ENCODE measurements at places on chromosomes 1 and 21.

DNA sequence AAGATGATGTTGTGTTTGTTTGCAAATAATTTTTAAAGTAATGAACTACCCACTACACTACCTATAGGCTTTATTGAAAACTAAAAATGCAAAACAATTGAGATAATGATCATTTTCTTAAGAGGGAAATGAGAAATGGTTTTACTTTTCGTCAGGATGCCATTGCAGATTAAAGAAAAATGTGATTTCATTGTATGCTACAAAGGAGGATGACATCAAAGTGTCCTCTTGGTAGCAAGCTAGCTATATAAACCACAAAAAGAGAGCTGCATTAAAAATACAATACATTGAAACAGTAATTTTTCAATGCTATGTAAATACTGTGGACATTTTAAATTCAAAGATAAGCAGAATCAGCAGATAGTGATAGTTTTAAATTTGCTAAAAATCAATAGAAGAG, 87.5 kb upstream of the DPYD start:
- DNase-seq, result no peak

DNA sequence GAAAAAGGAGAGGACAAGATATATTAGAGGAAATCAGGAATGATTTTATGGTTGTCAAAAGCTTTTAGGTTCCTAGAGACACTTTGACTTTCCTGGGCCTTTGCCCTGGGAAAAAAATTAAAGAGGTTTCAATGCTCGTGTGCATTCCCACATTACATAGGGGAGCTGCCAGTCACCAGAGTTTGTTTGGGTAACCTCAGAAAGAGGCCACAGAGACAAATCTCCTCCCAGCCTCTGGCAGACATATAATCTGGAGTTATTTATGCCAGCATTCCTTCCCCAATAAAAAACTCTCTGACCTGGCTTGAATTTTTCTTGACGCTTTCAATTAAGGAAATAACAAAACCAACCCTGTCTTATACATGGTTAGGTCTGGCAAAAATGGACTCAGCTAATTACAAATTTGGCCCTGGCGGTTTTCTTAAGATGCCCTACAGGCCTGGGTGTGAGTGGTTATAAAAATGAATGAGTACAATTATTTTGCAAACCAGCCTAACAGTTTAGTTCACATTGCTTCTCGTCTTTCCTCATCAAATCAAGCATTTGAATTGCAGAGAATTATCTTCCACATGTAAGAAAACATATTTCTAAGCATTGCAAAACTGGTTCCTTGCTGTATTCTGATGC, 63.7 kb downstream of the WLS start:
- DNase-seq, result no peak

- no peak for DNase-seq
These were observed 125.0 kb downstream of the PTPN14 start for GRCh38 chr1:214426426-214426812.

DNA sequence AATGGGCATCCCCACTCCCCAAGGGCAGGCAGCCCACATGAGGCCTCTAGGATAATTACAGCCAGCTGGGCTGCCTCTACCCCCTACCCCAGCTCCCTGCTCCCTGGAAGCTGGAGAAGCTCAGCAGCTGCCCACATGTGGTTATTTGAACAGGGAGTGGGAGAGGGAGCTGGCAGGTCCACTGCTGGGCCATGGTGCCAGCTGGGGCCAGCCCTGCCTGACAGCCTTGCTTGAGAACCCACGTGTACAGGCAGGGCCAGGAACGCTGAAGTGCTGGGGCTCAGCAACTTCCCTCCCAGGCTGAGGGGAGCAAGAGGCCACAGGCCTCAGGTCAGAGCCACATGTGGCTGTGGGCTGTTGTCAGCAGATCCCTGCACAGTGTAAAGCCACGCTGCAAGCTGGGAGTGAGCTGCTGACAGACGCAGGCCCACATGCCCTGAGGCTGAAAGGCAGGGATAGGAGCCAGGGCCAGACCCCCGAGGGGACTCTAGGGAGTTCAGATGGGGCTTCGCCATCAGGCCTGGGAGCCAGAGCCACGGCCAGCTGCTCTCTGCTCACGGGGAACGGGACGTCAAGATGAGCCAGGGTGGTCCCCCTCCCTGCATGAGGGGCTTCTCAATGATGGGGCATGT, 129.0 kb downstream of the SYF2 start:
- DNase-seq, result no peak

- DNase-seq, result no peak
These were observed 82.8 kb downstream of the UBIAD1 start for GRCh38 chr1:11355559-11356475.

DNA sequence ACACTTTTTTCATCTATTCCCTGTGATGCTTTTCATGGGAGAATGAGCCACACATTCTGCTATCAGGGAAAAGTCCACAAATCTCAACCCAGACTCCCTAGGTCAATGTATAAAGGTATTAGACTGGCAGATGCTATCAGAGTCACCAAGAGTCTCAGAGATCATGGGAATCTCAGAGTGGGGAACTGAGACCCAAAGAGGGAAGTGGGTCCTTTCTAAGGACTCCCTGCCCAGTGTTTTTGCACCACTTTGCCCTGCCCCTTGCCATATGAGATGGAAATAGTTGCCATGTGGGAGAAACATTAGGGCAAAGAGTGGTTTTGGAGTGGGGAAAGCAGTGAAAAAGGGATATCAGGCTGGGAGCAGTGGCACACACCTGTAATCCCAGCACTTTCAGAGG, 19.1 kb upstream of the AZIN2 start:
- no peak for DNase-seq

DNA sequence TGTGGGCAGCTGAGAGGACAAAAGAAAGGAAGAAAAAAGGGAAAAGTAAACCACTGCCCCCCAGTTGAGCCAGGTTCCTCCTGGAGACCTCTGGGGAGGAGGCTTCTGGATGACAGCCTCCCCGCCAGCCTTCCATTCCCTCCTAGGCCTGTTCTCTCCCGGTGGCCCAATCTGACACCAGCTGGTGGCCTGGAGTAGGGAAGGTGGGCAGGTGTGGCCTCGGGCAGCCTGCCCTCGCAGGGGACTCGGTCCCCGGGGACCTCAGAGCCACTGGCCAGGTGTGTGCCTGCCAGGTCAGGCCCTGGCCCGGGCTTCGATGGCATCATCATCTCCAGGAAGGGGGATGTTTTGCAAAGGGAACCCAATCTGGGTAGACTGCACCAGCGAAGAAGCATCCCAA, 159.0 kb downstream of the CASZ1 start:
- DNase-seq, result no peak

DNA sequence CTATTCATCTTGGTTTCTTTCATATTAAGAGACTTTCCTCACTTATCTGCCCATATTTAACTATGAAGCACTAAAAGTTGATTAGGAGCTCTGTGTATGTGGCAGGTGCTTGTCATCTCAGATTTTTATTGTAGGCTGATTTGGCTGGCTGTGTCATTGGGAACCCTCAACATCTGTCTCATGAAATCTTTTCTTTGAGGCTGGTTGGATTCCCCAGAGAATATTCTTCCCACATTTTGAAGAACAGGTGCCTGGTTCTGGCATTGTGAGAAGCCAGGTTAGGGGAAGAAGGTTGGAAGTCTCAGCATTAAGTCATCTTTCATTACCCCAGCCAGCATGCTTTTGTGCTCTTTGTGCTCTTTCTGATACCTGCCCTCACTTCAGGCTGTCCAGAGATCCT, 37.1 kb downstream of the EEIG2 start:
- no peak for DNase-seq

GRCh38 chr1:246367041-246367440, 140.0 kb downstream of the SMYD3 start:
- DNase-seq, result no peak

GRCh38 chr21:38422082-38422481, 76.2 kb downstream of the ERG start:
- DNase-seq, result no peak

GRCh38 chr1:169809370-169810095, 14.8 kb upstream of the METTL18 start:
- no peak for DNase-seq

- DNase-seq, result no peak
These were observed 72.6 kb downstream of the SNRPE start for GRCh38 chr1:203934027-203934426.

DNA sequence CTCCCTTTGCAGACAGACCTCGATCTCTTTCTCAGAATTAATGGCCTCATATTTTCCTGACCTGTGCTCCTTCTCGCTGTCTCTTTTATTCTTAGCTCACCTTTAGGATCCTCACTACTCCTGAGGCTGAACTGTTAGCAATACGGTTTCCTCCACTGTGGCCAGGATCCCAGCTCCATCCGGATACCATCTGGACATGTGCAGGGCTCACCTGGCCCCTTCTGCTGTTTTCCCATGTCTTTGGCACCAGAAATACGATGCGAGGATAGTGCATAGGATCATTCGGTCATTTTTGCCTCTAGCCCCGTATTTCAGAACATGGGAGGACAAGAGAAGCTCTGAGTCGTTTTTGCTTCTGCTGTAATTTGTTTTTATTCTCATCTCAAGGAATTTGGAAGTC, 108.5 kb upstream of the KIF26B start:
- DNase-seq, result no peak

- no peak for DNase-seq
These were observed 137.1 kb upstream of the MAGI3 start for GRCh38 chr1:113253187-113253586.

GRCh38 chr1:228017356-228018124, 10.7 kb downstream of the WNT3A start:
- no peak for DNase-seq

- no peak for DNase-seq
These were observed 22.7 kb downstream of the PIGM start for GRCh38 chr1:160009081-160009480.

DNA sequence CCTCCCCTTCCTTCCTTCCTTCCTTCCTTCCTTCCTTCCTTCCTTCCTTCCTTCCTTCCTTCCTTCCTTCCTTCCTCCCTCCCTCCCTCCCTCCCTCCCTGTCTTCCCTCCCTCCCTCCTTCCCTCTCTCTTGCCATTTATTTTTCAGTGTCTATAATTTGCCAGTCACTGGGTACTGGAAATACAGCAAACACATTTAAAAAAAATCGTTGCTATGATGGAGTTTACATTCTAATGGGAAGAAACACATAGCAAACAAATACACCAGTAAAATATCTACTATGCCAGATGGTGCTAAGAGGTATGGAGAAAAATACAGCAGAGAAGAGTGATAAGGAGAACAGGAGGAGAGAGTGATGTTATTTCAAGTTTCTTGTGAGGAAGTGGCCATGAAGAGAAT, 309.5 kb downstream of the CTH start:
- DNase-seq, result no peak

DNA sequence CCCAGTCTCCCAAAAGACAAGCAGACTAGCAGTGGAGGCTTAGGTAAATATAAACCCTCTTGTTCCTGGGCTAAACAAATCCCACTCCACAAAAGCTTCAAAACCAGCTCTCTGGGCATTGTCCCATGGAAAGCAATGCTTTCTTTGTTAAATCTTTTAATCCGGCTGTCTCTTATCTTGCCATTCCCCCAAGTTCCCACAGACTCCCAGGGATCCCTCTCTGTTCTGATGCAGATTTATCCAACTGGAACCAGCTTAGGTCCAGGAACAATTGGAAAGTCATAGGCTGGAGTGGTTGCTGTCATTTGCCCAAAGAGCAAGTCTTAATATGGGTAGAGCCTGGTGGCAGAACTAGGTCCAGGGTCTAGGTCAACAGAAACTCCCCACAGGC, 110.1 kb upstream of the ATP1A1 start:
- DNase-seq, result no peak

DNA sequence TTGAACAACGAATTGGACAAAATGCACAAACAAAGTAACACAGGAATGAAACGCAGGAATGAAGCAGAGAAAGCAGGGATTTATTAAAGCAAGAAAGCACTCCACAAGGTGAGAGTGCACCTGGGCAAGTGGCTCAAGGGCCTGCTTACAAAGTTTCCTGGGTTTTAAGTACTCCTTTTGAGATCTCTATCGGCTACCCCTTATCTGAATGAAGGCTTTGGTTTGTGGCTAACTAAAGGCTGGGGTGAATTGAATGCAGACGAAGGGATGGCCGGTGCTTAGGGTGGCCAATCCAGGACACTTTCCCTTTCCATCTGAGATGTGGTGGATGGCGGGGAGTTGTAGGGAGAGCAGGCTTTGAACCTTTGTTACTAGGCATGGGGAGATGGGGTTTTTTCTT, 151.4 kb upstream of the KIAA0040 start:
- no peak for DNase-seq

GRCh38 chr1:181028615-181029014, 5.2 kb upstream of the MR1 start:
- no peak for DNase-seq

DNA sequence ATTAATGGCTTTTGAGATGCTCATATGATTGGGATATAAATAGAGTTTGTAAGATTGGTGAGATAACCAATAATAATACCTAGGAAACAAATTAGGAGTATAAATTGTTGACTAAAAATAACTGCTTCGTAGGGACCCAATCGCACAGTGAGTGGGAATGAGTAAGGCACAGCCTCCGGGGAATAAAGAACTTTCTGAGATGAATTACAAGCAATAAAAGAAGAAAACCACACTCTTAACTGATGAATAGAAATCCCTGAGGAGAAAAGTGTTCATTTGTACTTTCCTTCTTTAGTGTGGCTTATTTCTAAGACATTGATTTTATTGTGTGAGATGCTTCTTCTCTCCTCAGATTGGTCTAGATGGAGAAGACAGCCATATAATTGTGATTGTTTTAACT, 443.4 kb upstream of the PRMT6 start:
- no peak for DNase-seq

DNA sequence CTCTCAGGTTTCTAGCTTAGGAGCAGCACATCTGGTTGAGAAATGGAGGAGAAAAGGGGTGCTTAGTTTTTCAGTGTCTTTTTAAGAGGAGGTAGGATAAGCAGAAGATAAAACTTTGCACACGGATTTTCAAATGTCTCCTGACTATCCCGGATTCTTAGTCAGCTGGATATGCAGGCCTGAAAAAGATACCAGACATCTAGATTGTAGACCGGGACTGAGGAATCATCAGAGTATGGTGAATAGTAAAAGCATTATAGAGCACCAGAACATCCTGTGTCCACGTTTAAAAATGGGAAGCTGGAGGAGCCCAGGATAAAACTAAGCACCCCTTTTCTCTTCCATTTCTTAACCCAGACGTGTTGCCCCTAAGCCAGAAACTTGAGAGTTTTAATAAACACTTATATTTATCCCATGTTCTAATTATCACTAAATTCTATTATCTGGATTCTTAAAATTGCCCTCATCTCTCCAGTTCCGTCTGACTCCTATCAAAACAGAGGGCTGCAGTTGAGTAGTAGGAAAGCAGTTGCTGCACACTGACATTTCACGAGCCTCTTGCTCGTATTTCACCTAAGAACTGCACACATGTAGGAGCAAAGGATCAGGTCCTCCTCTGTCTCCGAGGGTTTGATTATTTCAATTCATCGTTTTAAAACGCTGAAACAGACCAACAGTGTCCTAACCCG, 609 bp downstream of the PIGK start:
- DNase-seq, result no peak

DNA sequence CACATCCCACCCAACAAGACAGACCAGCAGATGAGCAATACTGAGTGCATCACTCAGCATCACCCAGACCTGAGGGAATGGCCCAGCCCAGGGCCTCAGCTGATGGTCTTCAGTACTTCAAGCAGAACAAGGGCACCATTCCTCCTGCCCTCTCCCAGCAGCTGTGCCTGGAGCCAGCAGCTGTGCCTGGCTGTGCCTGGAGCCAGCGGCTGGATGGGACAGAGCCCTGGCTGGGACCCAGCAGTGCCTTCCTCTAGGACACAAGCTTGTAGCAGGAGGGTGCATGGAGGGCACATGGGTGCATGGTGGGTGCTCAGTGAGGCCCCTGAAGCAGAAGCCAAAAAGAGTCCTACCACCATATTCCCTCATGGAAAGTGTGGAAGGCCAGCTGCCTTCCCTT, 583.8 kb downstream of the NPHP4 start:
- no peak for DNase-seq

GRCh38 chr1:165075725-165076370, 280.7 kb downstream of the LMX1A start:
- no peak for DNase-seq
